ENCODE measurements at places on chromosomes 12 and 14.

GRCh38 chr14:24439830-24440605 lies 2.6 kb downstream of the SDR39U1 start:
- no peak for DNase-seq

- no peak for DNase-seq
Observed at GRCh38 chr12:67921286-67921685, 68.0 kb upstream of the IFNG-AS1 start.

GRCh38 chr14:64244279-64244678 lies 49.9 kb downstream of the ESR2 start:
- no peak for DNase-seq

GRCh38 chr12:19177754-19178153 lies 48.2 kb downstream of the PLEKHA5 start:
- DNase-seq, result no peak

DNA sequence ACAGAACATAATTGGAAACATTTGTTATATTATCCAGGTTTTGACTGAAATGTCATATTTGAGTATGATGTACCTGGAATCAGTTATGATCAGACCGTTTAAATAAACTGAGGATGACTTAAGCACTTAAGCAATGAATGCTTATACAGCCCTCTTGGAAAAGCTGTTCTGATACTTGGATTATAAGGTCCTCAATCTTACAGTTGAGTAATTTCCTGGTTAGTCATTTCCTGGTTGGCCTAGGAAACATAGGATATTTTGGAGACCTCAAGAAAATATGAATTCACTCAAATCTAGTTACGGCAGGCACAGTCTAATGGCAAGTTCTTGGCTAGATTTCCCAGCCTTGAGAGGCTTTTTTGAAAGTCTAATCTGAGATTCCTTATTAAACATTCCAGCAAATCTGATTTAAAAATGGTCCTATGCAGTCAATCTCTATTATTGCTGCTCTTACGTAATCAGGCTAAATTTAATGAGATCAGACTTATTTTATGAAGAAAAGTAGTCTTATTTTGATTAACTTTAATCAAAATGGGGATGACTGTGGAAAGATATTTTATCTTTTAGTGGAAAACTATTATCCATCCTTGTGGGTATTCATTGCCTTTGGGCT lies 447.2 kb downstream of the SNAPC1 start:
- no peak for DNase-seq

DNA sequence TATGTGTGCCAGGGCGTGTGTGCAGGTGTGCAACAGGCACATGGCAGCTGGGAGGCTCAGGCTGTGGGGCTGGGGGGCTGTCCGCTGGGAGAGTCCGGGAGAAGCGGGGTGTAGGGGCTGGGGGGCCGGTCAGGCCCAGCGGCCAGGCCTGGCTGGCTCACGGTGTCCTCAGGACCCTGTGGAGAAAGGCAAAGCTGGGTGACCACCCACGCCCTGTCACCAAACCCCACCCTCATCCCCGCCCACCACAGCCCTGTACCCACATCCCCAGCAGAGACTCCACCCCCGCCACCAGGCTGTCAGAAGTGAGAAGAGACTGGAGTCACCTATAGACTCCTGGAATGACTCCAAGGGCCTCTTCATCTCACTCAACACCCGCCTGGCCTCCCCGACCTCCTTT lies 85.3 kb downstream of the SCARB1 start:
- no peak for DNase-seq

DNA sequence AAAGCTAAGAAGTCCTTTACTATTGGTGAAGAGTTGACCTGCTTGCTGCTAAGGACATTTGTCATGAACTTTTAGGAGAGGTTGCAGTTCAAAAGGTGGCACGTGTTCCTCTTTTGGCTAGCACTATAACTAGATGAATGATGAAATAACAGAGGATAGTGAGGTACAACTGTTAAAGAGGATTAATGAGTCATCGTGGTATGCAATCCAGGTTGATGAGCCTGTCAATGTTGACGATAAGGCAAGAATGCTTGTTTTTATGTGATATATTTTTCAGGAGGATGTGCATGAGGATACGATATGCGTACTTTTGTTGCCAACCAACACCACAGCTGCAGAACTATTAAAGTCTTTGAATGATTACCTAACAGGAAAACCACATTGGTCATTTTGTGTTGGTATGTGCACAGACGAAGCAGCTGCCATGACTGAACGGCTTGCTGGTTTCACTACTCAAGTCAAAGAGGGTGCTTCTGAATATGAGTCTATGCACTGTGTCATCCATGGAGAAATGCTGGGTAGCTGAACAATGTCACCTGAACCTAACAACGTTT lies 10.6 kb downstream of the CEP128 start:
- DNase-seq, result no peak

DNA sequence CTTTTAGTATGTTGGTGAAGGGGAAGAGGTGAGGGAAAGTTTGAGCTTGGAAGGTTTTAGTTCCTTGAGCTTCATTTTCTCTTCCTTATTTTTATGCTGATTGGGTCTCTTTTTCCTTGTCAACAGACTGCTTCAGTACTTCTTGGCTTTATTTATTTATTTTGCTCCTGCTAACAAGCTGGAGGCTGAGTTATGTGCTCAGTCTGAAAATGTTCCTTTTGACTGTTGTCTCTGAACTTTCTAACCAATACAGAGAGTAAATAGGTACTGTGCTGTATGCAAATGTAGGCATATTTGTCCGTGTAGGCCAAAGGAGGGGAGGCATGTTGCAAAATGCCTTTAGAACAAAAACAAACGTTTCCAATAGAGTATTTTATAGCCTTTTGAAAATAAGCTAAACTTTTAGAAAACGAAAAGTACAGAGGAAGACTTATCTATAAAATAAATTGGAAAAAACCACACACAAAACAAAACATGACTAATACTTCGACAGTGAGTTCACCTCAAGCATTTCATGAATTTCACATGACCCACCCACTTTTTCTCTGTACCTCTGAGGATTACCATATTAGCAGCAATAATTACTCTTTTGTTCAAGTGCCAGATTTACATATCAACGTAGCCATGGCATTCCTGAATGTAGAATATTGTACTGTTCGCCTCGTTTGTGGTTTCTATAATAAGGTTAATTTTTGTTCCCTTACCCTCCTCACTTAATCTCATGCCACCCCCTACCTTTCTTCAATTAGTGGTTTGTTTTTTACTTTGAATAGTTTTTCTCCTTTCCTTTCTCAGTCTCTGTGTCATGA lies 4.7 kb upstream of the CREBL2 start:
- DNase-seq, result no peak

- no peak for DNase-seq
Observed at GRCh38 chr14:50225067-50225973, 6.1 kb downstream of the SOS2 start.

GRCh38 chr12:57894399-57895292 lies 46.7 kb upstream of the ATP23 start:
- no peak for DNase-seq

- DNase-seq, result no peak
Observed at GRCh38 chr14:66085224-66085623, 400.9 kb upstream of the CCDC196 start.

DNA sequence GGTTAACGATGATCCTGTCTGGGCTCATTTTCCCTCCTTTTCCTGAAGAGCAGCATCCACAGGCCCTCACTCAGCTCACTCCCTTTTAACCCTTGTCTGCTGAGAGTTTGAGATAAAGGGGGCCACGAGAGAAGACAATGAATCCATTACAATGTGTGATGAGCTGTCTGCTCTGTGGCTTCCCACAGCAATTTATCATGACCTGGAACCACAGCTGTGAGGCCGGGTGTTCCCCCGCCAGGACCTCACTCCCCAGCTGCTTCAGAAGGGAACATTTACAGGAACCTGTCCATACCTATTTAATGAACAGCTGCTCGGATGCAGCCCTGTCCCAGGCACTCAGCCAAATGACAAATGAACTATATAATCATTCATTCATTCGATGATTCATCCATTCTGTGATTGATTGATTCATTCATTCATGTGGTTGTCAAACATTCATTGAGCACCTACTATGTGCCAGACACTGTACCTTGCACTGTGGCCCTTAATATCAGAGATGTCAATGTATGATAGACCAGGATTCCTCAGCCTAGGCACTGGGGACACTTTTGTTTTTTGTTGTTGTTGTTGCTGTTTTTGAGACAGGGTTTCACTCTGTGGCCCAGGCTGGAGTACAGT lies 18.5 kb upstream of the P2RX7 start:
- no peak for DNase-seq

- DNase-seq, result peak; percentile 87
Observed at GRCh38 chr12:70366581-70367257, 629 bp downstream of the KCNMB4 start.

- no peak for DNase-seq
Observed at GRCh38 chr12:117034701-117035151, 64.5 kb downstream of the TESC start.

DNA sequence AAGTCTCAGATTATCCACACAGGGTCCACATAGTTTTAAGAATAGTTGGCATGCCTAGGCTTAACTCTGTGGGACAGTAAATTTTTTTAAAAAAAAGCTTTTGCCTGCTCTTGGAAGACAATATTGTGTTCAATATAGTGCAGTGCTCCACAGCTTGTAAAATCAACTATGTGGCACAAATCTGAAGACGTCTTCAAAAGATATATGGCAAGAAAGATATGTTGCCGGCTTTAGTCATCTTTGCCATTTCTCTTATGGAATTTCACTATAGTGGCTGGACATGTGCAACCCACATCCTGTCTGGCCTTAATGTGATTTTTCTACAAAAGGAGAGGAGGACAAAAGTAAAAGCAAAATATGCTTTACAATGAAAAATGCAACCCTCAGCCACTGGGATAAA lies 90.5 kb downstream of the MGST1 start:
- DNase-seq, result no peak

DNA sequence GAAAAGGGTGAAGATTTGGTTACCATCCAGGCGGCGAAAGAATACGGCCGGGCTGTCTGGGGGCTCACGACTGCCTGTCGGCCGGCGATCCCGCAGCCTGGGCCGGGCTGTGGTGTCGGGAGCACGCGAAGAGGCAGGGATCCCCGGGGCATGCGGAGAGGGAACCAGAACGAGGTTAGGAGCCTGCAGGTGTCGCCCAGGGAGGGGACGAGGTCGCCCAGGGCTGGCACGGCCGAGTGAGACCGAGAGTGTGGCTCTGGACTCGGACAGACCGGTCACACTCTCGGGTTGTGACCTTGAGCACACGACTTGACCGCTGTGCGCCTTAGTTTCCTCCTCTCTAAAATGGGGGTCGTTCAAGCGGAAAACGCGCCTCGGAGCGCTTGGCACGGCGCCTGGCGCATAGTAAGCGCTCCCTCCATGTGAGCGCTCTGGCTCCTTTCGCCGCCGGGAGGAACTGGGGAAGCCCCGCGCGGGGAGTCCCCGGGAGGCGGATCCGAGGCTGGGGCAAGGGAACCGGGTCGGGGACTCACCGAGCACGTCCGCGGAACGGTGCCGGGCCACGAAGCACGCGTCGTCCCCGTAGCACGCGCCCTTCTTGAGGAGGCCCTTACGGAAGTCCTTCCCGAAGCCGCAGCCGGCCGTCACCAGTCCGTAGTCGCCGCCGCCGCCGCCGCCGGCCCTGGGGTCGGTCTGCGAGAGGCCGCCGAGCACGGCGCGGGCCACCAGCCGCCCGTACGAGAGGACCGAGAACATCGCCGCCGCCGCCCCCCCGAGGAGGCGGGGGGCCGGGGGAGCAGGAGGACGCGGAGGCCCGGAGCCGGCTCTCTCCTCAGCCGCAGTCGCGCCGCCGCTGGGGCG lies 612 bp downstream of the PPTC7 start:
- peak; percentile 95 for DNase-seq

DNA sequence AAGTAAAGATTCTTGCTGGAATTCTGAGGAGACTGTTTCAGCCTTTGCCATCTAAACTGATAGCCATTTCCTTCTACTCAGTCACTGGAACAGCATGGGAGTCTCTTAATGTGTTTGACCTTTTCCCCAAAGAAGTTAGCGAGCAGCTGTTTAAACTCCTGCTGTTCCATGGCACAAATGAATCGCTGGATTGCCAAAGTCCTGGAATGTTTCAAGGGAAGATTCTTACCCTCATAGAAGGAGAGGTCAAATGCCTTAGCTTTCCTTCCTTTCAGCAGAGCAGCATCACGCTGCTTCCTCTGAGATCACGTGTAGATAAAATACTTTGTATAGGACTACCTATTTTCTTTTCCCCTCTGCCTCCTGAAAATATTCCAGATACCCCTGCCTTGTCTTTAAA lies 10.5 kb upstream of the NR2C1 start:
- no peak for DNase-seq

GRCh38 chr12:127263621-127264020 lies 1003.3 kb upstream of the TMEM132C start:
- no peak for DNase-seq

GRCh38 chr12:6925239-6925539 lies 2.6 kb upstream of the ATN1 start:
- no peak for DNase-seq

DNA sequence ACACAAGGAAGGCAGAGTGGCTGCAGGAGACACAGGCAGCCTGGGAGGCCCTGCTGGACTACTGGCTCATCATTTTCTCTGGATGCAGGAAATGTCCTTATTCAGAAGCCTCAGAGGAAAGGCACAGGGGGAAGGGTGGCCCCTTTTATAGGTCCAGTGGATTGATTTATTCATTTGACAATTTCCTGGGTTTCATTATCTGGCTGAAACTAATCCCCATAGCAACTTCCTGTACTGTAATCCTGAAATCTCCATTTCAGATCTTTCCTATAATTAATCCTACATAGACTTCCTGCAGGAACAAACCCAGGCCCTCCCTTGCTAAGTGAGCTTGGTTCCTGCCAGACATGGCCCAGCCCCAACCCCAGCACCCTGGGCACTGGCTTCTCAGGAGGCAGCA lies 23.0 kb downstream of the KRT76 start:
- DNase-seq, result no peak

GRCh38 chr12:54988402-54989054 lies 4.0 kb upstream of the TESPA1 start:
- DNase-seq, result no peak

DNA sequence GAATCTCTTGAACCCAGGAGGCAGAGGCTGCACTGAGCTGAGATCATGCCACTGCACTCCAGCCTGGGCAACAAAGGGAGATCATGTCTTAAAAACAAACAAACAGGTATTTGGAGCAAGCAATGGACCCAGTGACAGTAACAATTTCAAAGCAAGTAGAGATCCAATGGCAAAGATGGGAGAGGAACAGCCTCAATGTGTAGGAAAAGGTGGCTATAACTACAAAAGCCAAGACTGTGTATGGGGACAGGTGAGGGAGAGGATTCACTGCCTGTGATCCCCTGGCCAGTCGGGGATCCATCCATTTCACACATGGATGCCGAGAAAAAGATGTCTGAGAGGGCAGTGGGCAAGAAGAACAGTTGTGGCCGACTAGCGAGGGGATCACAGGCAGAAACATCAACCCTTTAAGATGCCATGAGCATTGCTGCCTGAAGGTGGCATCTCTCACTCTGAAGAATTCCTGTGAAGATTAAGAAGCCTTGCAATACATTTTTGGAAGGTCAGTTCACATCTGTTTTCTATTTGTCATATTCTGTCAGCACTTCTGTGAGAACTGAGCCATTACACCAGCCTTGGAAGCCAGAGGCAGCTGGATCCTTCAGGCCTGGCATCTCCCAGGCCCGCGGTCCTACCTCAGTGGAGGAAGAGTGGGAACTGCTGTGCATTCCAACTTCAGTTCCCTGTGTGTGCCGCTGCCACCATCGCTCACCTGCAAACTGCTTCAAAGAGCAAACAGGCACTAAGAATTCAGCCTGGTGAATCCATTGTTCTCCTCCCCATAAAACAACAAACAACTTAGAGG lies 54.5 kb upstream of the FRS2 start:
- DNase-seq, result peak; percentile 86

GRCh38 chr12:52058631-52059361 lies 7.6 kb downstream of the NR4A1 start:
- DNase-seq, result no peak
